Fibroblast of skin of right biceps (primary cell): ENCODE measurements at places on chromosomes 7 and 10.
A peak's percentile ranks its signal among the peaks of the same experiment; 100 is the strongest.

DNA sequence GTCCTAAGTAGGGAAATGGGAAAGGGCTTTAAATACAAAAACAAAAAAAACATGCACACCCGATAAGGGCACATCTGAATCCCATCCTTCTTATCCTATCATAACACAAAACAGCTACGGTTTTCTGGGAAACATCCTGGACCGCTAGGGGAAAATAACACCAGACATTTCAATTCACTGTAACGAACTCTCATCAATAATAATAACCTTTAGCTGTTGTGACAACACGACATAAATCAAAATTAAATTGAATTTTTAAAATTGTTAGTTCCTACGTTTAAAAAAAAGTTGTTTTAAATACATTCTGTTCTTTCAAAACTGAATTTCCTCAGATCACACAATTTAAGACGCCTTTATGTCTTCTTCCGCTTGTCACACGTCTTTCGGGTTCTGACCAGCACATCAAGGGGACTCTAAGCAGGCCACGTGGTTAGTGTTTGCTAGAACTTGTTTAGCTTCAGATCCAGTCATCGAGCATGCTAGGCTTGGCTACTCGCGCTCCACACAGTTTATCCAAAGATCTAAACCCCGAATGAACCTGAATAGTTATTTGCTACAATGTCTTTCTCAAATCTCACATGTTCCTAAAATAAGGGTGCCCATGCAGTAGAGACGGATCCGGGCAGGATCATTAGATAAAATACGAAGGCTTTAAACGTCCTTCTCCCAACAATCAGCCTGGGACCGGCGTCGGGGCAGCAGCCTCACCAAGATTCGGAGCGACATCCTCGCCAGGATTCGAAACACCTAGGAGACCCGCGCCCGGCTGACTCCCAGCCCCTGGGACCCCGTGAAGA lies 839 bp downstream of the IKZF5 start:
- peak; percentile 35 for DNase-seq

- DNase-seq: no peak
Observed at GRCh38 chr7:39459636-39460035, 106.6 kb upstream of the YAE1 start.

DNA sequence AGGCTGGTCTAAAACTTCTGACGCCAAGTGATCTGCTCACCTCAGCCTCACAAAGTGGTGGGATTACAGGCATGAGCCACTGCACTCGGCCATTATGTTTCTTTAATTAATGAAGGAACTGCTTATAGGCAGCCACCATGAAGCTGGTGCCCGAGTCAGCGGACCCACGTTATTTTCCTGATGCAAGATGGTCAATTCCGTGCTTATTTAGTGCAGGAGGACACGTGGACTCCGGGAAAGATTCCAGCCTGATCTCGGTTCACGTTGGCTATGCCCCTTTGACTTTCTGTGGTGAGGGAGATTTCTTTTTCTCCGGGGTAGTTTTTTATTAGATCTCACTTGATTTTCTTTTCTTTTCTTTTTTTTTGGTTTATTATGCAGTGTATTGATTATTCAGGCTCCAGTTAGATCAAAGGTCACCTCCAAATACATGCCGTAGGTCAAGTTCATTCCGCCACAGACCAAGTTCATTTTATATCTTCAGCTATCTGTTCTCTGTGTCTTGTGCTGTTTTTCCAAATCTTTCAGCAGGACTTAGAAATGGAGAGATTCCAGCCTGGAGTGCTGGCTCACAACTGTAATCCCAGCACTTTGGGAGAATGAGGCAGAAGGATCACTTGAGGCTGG lies 8.3 kb downstream of the CAMK1D start:
- DNase-seq: no peak

- no peak for DNase-seq
Observed at GRCh38 chr7:1761097-1761496, 91.0 kb downstream of the ELFN1 start.

- DNase-seq: no peak
Observed at GRCh38 chr10:124198871-124199270, 105.5 kb upstream of the CHST15 start.

GRCh38 chr7:127809261-127809702 lies 157.3 kb downstream of the SND1 start:
- peak; percentile 73 for DNase-seq

GRCh38 chr7:22783421-22783820 lies 39.2 kb downstream of the TOMM7 start:
- DNase-seq: no peak

GRCh38 chr7:17626235-17626634 lies 314.1 kb downstream of the SNX13 start:
- DNase-seq: no peak
